Keratinocyte (primary cell): ENCODE measurements at places on chromosomes 3 and 15.

DNA sequence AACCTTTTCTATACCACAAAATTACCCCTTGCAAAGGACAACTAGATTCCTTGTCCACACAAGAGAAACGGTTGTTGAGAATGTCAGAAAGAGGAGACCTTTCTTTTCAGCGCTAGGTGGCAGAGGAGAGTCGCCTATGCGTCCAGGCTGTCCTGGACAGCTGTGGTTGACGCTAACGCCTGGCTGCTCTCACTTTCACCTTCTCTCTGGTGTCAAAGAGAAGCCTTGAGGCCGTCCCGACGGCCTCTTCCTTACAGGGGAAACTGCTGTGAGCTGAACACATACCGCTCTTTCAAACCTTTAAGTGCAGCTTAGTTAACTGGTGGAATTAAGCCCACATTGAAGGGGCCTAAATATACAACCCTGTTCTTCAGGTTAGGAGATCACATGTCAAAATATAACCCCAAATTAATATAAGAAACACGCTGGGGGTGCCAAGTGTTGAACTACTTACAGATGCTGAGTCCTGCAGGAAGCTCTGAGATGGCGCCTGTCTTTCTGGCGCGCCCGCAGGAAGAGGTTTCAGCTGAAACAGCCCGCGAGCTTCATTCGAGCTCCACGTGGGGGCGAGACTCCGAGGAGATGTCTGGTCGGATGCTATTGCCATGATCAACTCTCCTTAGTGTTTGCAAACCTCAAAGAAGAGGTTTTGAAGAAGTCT, 26.1 kb upstream of the KBTBD8 start:
- no peak for DNase-seq

GRCh38 chr3:134353171-134353825, 20.9 kb downstream of the AMOTL2 start:
- no peak for DNase-seq

DNA sequence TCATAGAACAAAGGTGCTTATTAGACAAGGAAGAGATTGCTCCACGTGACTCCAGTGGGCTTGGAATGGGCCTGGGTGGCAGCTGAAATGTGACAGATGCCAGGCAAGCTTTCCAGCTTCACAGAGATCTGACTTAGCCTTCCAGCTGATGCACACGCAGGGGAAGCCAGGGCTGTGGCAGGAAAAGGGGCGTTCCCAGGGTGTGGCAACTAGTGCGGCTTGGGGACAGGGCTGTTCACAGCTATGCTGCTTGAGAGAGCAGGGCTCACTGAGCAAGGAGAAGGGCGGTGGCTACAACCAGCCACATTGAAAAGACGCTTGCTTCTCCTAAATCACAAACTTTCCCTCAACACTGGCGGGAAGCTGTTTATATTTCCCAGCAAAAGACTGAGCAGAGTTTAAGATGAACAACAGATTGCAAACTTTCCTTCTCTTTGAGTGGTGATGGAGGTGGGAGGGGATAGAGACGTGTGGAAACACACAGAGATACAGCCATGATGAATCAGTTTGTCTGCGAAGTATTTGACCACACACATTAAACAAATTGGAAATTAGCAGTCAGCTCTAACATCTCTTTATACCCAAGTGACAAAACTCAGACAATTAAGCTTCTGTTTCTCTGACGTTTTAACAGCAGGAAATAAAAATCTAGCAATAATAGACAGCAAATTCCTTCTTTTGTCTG, 127.5 kb downstream of the BDH1 start:
- DNase-seq = no peak

- DNase-seq = no peak
Observed at GRCh38 chr3:8387571-8387970, 114.1 kb upstream of the LMCD1 start.

- no peak for DNase-seq
Observed at GRCh38 chr15:74978503-74978902, 16.9 kb upstream of the SCAMP5 start.

DNA sequence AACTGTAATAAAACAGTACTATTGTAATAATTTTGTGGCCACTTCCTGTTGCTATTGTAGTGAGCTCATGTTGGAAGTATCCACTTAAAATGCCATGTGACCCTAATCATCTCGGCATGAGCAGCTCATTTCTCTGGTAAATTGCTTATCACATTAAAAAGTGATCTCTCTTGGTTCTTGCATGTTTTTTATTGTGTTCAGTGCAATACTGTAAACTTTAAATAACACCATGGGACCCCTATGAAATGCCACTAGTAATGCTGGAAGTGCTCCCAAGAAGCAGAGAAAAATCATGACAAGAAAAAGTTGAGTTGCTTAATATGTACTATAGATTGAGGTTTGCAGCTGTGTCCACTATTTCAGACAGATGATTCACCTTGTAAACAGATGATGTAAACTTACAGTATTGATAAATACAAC, 45.6 kb downstream of the NMD3 start:
- no peak for DNase-seq

GRCh38 chr15:60251300-60252070, 146.3 kb downstream of the ANXA2 start:
- DNase-seq = no peak

GRCh38 chr15:91400481-91400880, 300.4 kb downstream of the SV2B start:
- DNase-seq = no peak

DNA sequence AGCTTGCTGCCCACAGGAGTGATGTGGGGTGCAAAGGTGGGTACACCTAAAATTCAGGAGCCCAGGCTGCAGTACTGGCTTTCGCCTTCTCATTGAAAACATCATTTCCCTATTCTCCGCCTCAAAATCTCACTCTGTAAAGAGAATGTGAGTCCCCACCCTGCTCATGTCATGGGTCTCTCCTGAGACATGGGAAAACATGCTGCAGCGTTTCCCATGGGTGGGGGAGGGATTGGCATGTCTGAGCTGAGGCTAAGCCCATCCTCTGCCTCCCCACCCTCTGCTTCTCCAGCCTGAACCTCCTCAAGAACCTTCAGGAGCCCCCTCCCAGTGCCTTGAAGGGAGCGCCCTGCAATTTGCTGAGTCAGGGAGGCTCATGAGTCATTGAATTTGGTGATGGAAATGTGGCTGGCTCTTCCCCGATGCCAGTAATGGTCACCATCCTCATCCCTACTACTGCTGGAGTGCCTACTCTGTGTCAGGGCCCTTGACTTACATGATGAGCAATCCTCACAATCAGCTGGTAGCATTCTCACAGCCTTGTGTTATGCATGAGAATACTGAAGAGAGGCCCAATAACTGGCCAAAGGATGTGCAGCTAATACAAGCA, 28.8 kb downstream of the WNT5A start:
- DNase-seq = no peak

DNA sequence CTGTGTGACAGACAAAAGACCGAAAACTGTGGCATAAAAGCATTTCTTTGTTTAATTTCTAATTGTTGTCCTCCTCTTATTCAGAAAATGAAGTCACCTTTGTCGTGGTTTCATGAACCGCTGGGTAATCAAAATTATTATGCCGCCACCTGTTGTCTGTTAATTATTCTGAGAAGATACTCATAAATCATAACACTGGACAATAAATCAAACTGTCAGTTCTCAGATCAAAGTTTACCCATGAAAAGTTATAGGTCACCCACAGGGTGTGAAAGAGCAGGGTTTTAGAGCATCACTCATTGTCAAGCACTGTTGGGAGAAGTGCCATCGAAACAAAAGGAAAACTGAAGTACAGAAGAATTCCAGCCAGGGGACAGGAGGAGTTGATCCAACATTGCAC, 474.3 kb downstream of the NR2F2 start:
- no peak for DNase-seq

DNA sequence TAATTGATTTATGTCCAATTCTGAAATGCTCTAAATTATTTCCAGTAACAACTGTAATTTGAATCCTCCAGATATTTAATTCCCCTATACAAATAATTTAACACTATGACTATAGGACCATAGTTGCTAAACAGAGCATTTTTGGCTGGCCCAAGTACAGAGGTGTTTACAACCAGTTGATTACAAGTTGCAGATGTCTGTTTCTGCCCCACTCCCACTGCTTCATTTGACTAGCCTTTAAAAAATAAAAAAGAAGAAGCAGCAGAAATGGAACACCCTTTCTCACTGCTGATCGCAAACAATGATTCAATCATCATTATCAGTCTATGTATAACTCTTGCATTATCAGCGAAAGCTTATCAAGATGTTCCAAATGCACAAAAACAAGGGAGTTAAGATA, 54.6 kb downstream of the SENP7 start:
- no peak for DNase-seq

DNA sequence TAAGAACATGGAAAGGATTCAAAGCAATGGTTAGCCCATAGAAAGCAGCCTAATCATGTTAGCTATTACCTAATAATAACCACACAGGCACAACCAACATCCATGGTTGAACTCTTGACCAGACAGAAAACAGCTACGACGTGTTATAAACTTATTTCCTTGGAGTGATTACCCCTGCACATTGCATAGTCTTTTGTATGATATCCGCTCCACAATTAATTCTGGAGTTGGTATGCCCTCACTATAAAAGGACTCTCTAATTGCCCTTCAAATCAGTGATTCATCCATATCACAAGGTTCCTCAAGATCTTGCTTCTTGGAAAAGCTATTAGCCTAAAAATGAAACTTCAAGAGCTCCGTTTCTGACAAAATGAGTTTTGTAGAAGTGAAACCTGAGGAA, 117.9 kb downstream of the SYNPR start:
- no peak for DNase-seq

DNA sequence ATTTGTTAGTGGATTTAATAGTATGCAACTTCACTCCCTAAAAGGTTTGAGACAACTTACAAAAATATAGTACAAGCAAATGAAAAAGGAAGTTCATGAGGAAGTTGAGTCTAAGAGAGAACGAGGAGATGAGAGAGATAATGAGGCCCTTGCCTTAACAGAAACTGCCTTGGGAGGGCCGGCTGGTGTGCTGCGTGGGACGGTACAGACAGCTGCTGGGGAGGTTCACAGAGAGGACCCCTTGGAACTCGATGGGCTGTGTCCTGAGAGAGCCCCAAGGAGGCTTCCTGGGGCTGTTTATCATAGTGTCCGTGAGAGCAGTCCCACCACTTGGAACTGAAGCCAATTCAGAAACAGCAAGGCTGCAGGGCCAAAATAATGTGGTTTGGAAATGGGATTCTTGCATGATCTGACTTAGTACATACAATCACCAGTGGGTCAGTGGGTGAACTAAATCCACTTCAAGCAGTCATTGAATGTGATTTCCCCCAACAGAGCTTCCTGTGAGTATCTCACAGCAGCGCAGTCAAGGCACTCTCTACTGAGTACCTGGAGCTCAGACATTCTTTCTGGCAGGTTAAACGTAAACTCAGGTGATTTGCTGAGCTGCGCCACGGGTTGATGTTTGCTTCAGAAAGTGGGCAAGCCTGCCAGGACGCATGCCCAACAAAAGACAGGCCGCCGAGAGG, 90.8 kb downstream of the CRTC3 start:
- DNase-seq = no peak

GRCh38 chr3:29281094-29281343, 148 bp downstream of the RBMS3 start:
- DNase-seq = no peak

DNA sequence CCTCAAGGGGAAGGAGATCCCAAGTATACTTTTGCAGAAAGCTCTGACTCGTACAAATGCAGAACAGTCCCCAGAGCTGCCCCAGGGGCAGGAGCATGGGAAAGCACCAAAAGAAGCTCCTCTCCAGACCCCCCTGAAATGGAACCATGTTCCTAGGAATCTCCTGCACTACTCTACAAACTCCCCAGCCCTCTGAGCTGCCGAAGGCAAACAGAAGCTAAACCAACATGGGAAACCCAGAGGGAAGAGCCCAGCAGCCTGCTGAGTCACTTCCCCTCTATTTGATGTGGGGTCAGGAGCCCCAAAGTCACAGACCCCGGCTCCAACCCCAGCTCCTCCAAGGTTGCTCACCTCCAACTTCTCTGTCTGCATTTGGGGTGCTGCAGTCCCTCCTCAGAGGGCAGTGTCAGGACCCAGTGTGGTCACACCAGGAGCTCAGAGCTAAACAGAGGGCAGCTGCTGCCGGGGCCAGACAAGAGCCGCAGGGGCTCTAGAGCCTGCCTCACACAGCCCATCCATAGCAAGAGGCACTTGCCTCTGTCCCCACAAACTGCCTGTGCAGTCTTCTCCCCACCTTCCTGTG, 3.8 kb upstream of the PLXNA1 start:
- DNase-seq = no peak

- no peak for DNase-seq
Observed at GRCh38 chr3:25025236-25025635, 402.8 kb upstream of the RARB start.

- no peak for DNase-seq
Observed at GRCh38 chr3:103105206-103105605, 670.4 kb downstream of the ZPLD1 start.

DNA sequence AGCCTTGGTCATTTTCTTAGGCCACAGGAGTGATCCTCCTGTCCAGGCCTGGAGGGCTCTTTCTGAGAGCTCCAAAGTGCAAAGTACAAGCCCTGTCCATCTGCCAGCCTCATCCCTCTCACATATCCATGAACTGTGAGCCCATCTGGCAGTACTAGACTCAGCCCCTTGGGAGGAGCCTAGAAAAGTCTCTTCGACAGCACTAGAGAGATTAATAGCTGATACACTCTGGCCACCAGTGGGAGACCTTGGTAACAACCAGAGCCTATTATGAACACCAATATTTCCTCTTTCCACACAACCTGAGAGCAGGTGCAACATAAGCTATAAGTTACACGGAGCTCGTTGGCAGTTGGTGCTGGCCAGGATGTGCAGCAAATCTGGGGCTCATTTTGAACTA, 59.5 kb upstream of the DCLK3 start:
- no peak for DNase-seq

GRCh38 chr3:67312155-67312554, 314.0 kb downstream of the KBTBD8 start:
- DNase-seq = no peak

- DNase-seq = no peak
Observed at GRCh38 chr15:99335508-99335907, 84.2 kb downstream of the LRRC28 start.

DNA sequence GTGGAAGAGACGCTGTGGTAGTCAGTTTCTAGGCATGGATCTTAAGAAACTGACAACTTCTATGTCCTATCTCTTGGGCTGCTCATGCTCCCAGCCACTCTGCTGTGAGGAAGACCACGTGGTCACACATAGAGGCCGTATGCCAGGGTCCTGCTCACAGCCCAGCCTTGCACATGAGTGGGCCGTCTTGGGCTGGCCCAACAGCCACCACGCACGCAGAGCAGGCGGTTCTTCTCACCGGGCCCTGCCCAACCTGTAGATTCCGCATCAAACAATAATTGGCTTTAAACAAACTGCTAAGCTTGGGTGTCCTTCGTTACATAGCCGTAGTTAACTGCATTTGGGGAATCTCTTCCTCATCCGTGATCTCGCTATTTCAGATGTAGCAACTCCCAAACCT, 26.0 kb downstream of the SLC41A3 start:
- no peak for DNase-seq

- DNase-seq = no peak
Observed at GRCh38 chr15:100900795-100901169, 18.4 kb upstream of the LRRK1 start.

GRCh38 chr3:149016669-149017541, 25.6 kb downstream of the GYG1 start:
- DNase-seq = peak; percentile 9

- peak; percentile 42 for DNase-seq
Observed at GRCh38 chr3:124217542-124217941, 225.6 kb upstream of the ROPN1 start.
